ENCODE measurements at places on chromosomes 7 and 10.

- DNase-seq: no peak
These were observed 126.4 kb downstream of the CCDC3 start for GRCh38 chr10:12875100-12875499.

- DNase-seq: no peak
These were observed 1321.5 kb downstream of the XPNPEP1 start for GRCh38 chr10:108601851-108602250.

GRCh38 chr10:60967260-60967659 is 23.3 kb upstream of the RHOBTB1 start:
- no peak for DNase-seq

DNA sequence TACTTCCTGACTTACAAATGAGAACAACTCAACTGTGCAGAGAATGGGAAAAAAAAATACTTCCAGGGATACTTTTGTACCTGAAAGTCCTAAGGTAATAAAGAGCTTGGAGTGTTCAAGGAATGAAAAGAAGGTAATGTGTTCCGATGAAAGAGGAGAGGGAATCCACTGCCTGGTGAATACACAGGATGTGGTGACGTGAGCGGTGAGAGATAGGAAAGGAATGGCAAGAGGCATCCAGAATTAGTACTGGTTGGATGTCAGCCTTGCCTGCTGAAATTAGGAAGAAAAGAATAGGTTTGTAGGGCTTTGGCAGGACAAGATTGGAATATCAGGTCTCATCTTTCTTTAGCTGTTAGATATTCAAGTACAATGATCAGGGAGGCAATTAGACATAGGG is 347.7 kb downstream of the POM121L12 start:
- DNase-seq: no peak

DNA sequence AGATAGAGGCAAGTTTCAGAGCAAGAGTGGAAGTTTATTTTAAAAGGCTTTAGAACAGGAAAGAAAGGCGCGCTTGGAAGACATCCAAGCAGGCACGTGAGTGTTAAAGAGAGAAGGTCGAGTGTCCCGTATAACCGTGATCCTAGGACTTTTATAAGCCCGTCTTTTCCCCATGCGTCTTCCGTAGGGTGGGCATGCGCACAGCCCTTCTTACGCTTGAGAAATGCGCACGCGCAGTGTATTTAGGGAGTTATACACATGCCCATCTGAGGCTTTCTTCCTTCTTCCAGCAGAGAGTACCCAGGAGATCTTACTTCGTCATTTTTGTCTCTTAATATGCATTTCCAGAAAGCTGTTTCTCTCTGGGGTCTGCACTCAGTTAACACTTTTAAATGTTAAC is 52.4 kb downstream of the CALD1 start:
- DNase-seq: no peak

DNA sequence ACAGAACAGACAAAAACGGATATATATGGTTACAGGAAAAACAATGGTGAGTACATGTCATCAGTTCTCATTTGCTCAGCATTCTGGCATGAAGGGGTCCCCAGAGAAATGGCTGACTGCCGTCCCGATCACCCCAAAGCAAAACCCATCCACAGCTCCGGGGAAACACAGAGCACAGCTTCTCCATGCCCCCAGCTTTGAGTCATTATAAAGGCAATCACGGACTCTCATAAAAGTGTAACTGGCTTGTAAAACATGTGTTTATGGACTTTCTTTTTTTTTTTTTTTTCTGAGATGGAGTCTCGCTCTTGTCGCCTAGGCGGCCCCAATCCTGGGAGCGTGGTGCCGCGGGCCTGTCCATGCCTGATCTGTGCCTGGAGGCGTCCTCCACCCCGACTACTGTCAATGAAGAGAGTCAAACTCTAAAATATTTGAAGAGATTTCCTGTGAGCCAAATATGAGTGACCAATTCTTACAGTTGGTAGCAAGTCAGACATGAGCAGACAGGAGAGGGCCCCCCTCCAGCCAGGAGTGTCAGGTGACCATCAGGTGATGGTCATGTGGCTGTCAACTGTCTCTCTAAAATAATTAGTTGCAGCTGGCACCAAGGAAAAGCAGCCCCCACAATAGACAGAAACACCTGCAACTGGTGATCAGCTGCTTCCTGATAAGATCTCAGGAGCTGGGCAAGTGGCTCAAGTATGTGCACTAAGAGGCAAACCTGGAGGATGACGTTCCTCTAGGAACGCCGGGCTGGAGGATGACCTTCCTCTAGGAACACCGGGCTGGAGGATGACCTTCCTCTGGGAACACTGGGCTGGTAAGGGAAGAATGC is 21.7 kb upstream of the NOM1 start:
- DNase-seq: no peak

GRCh38 chr10:1679821-1680650 is 57.3 kb downstream of the ADARB2 start:
- no peak for DNase-seq

- no peak for DNase-seq
These were observed 78.1 kb downstream of the ARL4A start for GRCh38 chr7:12765431-12766100.

- no peak for DNase-seq
These were observed 402.9 kb downstream of the MAGI2 start for GRCh38 chr7:79050603-79051002.
